Stimulated activated CD4-positive, alpha-beta T cell treated with anti-CD3 and anti-CD28 coated beads, Interleukin-15, amount 100 ng/mL, for 1 hour (primary cell): ENCODE measurements at places on chromosomes 12 and 14.

GRCh38 chr12:22416801-22417200 is 82.3 kb upstream of the ST8SIA1 start:
- no peak for DNase-seq

GRCh38 chr12:68918960-68919359 is 14.0 kb downstream of the CPM start:
- DNase-seq: no peak

DNA sequence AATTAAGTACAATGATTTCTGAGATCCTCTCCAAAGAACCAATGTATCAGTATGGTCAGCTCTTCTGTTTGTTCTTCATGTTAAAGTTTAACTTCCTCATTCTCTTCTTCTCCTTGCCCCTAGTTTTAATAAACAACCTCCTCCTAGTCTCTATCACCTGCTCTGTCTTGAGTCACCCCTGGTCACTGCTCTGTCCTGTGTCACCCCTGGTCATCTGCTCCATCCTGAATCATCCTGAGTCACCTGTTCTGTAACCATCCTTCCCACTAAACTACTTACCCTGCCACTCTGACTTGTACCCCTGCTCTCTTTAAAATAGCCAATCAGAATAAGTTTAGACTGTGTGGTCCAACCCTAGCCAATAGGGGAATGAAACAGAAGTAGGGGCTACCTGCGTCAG is 100.5 kb downstream of the ALG10B start:
- DNase-seq: no peak

GRCh38 chr12:49000346-49000745 is 1.2 kb upstream of the DDN start:
- DNase-seq: no peak

DNA sequence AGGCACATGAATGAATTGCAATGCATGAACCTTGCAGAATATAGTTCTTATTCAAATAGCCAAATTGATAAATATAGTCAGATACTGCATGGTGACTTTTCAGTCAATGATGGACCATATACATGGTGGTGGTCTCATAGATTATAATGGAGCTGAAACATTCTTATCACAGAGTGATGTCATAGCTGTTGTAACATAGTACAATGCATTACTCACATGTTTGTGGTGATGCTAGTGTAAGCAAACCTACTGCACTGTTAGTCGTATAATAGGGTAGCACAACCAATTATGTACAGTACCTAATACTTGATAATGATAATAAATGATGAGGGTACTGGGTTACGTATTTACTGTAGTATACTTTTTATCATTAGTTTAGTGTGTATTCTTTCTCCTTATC is 280.3 kb downstream of the BCAT1 start:
- DNase-seq: no peak

- DNase-seq: no peak
These were observed 156.3 kb downstream of the NTF3 start for GRCh38 chr12:5588176-5588575.

DNA sequence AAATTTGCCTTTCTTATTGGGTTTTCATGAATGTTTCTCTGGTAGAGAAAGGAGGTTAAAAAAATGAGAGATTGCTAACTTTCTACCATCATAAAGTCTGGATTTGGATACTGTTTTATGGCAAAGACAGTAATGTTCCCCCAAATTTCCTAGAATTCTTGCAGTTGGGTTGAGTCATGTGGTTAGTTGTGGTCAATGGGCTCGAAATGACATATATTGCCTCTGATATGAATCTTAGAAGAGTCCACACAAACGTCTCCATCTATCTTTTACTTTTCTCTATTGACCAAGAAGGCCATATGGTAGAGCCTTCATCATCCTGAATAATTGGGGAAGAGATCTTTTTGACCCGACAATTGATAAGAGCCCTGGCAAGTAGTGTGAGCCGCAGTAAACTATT is 119.5 kb upstream of the PMCH start:
- no peak for DNase-seq

GRCh38 chr12:1474574-1475153 is 119.7 kb downstream of the FBXL14 start:
- DNase-seq: no peak

DNA sequence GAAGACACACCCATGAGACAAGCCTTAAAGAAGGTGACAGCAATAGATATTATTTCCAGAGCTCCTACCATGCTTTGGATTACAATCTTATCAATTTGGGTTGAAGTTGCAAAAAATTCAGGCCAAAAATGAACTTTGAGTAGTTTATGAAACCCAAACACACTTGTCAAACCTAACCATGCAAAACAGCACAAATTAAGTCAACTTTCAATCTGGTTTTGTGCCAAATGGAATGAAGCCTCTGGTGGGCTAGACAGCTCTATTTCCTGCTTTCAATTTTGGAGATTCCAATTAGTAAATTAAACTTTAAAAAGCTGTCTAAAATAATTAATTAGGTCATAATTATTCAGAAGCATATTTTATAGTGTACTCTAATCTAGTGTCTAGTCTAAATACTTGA is 203.4 kb downstream of the SYT1 start:
- DNase-seq: no peak

DNA sequence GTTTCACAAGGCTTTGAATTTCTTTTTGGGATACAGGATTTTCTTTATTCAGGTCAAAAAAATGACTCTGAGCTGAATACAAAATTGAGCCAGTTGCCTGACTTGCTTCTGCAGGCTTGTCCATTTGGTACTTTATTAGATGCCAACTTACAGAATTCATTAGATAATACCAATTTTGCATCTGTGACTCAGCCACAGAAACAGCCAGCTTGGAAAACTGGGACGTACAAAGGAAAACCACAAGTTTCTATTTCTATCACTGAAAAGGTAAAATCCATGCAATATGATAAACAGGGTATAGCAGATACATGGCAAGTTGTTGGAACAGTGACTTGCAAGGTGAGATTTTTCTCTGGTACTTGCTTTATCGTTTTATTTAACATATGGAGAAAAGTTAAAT is 5.8 kb downstream of the AP5M1 start:
- DNase-seq: no peak

- no peak for DNase-seq
These were observed 172.0 kb upstream of the PELI2 start for GRCh38 chr14:55946231-55946630.

DNA sequence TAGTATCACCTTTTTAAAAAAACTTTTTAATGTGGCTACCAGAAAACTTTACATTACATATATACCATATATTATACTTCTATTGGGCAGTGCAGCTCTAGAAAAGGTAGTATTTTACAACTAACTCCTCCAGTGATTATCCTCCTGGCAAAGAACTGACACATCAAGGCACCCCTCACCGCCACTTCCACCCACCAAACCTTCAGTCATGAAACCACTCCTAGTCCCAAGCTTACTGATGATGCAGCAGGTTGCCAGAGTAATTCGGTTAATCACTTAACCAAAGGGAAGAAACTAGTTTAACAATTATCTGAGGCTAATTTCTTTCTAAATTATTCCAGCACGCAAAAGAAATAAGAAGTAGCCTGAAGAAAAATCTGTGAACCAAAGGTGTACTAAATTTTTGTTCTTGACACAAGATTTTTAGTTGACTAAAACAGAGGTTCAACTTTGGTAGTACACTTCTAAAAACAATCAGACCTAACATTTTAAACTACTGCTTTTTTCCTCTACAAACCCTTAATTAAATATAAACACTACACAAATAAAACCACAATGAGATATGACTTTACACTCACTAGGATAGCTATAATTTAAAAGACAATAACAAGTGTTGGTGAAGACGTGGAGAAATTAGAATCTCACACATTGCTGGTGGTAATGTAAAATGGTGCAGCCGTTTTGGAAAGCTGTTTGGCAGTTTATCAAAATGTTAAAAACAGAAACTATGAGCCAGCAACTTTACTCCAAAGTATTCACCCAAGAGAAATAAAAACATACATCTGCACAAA is 16.7 kb downstream of the SPPL3 start:
- peak; percentile 5 for DNase-seq
